ENCODE measurements at places on chromosomes 12 and 14. TPM values are rescaled to one million over a fixed set of nuclear protein-coding genes. Genes with fewer than 3 reads are reported as not detected.

DNA sequence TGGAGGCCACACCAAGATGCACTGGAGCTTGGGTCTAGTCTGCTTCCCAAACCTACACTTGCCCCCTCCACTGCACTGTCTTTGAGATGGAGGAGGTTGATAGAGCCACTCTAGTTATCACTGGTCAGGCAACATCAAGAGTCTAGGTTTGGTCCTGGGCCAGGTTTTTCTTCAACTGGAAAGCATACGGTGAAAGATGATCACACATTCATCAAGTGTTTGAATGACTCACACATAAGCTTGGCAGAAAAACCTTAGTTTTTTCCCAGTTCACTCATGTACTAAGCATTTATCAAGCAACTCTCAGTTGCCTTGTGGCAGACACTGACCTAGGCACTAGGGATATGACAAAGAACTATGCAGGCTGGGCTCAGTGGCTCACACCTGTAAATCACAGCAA lies 84.5 kb downstream of the PLEKHG3 start:
- no peak for DNase-seq

DNA sequence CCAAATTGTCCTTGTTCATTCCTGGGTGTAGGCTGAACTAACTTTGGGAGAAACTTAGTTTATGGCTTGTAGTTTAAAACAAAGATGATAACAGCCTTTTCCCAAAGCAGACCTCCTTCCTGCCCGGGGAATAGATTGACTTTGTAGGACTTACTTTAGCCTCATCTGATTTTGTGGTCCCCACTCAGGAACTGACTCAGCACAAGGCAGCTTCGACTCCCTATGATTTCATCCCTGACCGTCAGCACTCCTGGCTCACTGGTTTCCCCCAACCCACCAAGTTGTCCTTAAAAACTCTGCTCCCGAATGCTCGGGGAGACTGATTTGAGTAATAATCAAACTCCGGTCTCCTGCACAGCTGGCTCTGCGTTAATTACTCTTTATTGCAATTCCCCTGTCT lies 40.1 kb upstream of the DDHD1 start:
- DNase-seq, result no peak

DNA sequence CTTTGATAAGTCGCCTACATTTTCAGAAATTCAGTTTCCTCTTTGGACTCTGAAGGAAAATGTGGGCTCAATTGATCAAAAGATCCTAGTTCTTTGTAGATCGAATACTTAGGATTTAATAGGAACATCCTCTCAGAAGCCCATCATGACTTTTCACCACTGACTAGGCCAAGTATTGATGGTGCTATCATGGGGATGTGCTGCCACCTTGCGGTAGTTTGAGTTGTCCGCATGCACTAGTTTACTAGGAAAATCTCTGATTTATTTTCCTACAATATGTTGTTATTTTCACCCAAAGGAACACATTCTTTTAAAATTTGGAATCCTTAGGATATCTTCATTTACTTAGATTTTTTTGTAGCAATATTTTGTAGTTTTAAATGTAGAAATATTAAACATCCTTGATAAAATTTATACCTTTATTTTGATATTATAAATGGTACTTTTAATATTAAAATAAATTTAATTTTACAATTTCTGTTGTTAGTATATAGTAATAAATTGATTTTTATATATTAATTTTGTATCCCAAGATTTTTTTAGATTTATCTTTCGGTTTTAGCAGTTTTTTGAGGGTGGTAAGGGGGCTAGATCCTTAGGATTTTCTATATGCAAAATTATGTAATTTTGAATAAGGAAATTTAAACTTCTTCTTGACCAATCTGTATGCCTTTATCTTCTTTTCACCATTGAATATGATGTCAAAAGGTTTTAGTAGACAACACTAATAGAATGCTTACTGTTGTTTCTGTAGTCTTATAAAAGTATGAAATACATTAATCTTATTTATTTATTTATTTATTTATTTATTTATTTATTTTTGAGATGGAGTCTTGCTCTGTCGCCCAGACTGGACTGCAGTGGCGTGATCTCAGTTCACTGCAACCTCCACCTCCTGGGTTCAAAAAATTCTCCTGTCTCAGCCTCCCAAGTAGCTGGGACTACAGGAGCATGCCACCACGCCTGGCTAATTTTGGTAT lies 52.9 kb upstream of the OR9K2 start:
- peak; percentile 78 for DNase-seq

- peak; percentile 96 for DNase-seq
Measured at GRCh38 chr14:94390372-94391086, 2.1 kb upstream of the SERPINA1 start.

- DNase-seq, result no peak
Measured at GRCh38 chr12:65460063-65460462, 181.6 kb downstream of the MSRB3 start.

The ADIPOR2 gene
- total RNA-seq, result 33.4 TPM

DNA sequence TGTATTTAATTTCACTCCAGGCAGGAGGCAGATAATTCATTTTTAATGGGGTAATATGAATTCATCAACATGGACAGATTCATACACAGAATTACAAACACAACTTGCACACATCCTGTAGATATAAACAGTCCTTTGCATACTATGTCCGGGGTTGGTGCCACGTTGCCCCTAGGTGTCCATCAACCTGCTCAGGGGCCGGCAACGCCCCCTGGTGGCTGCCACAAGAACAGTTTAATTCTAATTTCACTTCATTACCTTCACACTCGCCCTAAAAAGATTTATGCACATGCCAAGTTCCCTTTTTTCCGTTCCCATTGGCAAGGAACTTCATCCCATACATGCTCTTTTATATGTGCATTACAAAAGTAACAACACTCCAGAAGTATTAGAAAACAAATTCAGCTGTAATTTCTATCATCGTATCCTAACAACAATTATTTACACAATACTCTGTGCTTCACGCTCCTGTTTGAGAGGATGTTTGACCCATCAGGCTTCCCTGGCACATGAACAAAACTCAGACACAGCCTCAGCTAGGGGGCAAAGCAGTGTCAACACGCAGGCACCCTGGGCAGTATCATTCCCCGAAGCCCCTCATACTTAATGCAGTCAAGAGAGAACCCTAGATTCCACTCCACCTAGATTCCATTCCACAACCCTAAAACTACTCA lies 15.5 kb downstream of the MANSC1 start:
- no peak for DNase-seq

The GPR162 gene
- total RNA-seq, result 5.7 TPM

The FSCB gene
- not detected for total RNA-seq

- DNase-seq, result no peak
Measured at GRCh38 chr12:109962398-109962797, 33.8 kb downstream of the GIT2 start.

DNA sequence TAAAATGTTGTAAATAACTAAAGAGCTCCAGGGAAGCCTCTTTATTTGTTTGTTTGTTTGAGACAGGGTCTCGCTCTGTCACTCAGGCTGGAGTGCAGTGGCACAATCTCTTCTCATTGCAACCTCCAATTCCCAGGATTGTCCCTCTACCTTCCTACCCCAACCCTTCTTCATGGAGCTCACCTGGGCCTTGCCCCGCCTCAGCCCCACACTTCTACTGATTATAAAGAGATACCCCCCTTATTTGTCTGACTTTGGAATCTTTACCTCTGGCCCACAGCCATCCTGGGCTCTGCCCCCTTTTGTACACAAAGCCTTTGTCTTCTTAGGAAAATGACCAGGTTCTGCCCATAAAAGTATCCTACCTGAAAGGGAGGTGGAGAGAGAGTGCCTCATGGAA lies 9.1 kb upstream of the BLTP3B start:
- no peak for DNase-seq

DNA sequence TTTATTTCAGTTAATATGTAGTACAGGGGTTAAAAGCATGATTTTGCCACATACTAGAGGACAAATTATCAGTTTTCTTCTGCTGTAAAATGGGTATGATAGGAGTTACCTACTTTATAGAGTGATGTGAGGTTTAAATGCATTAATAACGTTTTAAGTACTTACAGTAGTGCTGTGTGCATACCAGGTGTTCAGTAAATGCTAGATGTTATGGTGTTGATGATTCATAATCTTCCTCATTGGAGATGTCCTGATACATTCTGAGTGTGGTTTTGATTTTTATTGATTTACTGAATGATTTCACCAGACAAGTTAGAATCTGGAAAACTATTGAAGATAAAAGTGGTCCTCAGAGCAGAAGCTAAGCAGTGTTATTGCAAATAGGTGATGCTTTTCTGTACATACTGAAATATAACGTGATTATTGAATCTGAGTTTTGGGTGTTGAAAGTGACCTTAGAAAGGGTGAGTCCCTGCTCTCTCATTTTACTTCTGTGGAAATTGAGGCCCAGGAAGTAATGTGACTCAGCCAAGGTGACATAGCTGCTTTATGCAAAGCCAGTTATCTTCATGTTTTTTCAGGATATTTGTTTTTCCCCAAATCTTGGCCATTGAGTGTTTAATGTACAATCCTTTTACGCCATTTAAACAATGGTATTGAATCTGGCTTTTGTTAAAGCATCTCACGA lies 54.7 kb downstream of the VRK1 start:
- no peak for DNase-seq

GRCh38 chr14:57970175-57970574 lies 104.3 kb upstream of the SLC35F4 start:
- DNase-seq, result no peak

The PTCSC3 gene
- not detected for total RNA-seq

DNA sequence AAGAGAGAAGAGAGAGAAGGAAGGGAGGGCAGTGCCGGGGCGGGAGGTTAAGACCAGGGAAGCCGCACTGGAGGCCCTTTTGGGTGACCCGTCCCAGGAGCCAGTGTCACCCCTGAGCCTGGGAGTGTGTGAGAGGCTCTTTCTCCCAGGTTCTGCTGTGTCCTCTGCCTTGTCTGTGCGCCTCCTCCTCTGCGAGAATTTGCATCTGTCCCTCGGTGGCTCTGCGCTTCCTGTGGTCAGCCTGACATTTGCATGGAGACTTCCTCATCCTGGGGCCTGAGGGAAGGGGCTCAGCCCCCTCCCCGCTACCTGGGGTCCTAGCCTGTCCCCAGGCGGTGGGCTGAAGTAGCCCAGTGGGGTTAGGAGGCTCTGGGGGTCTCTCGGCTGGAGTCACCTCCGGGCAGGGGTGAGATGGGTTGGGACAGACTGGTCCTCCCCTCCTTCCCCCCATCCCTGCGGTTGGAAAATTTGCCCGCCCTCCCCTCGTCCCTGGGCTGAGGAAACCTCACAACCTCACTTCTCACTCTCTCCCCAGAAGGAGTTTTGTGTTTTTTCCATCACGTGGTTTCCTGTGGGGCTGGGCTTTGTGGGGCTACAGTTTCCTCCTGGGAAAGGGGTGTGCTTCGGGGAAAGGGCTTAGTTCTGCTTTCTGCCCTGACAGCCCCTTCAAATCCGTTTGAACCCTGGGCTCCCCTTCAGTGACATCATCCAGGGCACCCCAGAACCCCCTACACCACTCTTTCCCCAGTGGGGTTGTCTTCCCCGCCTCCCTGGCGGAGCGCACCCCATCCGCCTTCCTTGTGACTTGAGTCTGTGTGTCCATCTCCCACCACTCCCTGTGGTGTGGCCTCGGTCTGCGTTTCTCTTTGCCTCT lies 2.5 kb downstream of the PTPN6 start:
- peak; percentile 92 for DNase-seq

- DNase-seq, result no peak
Measured at GRCh38 chr14:103891667-103892215, 36.5 kb upstream of the TDRD9 start.

DNA sequence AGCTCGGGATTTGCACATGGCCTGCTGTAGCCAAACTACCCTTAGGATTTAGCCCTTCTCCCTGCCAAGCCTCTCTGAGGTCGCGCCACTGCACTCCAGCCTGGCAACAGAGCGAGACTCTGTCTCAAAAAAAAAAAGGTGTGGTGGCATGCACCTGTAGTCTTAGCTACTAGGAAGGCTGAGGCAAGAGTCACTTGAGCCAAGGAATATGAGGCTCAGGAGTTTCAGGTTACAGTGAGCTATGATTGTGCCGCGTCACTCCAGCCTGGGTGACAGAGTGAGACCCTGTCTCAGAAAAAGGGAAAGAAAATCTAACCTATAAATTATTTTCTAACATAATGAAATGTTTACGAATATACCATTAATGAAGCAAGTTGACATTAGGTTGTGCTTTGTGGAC lies 29.7 kb downstream of the ESRRB start:
- no peak for DNase-seq

GRCh38 chr14:60670989-60671388 lies 21.7 kb upstream of the SIX1 start:
- DNase-seq, result no peak

The TSHR gene
- total RNA-seq, result not detected

DNA sequence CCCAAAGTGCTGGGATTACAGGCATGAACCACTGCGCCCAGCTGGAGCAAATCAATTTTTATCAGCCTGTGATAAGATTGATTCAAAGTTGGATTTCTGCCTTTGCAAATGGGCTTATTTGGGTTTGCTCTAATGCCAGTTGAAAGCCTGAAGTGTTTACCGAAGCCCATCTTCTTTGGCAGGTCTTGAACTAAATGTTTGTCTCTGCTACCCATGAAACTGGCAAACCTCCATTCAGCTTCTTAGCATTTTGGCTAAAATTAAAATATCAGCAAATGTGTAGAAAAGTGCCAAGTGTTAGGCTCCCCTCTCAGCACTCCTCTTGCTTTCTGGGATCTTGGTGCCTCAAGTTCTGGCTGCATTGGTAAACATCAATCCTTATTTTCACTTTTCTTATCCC lies 61.5 kb downstream of the MGAT4C start:
- DNase-seq, result no peak

GRCh38 chr14:92717571-92718042 lies 30.8 kb downstream of the LGMN start:
- DNase-seq, result no peak

DNA sequence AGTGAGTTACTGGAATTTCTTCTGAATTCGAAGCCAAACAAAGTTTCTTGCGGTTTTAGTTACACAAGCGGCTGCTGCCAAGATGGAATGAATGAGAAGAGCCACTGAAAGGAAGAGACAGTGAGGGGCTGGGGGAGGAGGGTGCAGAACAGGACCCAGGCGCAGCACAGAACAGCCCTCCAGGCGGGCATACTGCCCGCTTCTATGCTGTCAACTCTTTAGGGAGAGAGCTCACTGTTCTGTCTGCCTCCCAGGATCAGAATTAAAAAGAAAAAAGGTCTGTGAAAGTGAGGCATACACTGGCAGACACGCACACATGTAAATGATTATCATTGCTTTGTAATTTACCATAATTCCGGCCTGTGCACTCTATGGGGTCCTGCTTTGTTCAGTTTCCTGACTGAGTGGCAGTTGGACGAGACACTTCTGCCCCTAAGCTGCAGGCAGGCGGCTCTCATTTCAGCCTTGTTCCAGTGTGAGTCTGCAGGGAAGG lies 231.6 kb downstream of the CACNA1C start:
- no peak for DNase-seq

- no peak for DNase-seq
Measured at GRCh38 chr14:51610771-51611170, 40.9 kb upstream of the FRMD6 start.
